ENCODE measurements at places on chromosomes 1 and 21.

- no peak for DNase-seq
Measured at GRCh38 chr1:67889953-67890567, 56.8 kb upstream of the GNG12 start.

DNA sequence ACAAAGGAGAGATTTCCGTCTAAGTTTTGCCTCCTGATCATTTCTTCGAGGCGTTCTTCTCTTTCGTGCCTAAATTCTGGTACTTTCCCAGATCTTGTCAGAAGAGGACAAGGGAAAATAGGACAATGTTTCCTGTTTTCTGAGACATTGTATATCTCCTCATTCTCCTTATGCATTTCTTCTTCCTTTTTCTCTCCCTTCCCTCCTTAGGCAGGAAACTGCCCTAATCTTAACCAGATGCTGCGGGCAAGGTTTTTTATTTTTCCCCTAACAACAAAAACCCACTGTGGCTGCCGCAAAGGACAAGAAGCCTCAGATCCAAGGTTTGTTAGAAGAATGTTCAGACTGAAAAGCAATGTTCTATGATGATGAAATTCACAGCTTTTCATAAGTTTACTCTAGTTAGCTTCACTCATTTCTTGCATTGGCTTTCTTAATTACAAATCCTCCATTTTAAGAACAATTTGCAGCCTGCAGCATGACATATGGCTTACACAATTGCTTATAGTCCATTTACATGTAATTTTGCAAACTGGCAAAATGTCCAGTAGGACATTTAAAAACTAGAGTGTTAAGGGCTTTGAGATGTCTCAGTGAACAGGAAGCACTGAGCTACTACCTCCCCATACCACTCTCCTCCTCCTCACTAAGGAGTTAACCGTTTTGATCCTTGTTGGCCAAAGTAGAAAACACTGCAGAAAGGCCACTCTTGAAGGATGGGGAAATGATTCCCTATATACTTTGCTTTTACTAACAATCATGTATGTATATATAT lies 624 bp downstream of the CTSK start:
- no peak for DNase-seq

DNA sequence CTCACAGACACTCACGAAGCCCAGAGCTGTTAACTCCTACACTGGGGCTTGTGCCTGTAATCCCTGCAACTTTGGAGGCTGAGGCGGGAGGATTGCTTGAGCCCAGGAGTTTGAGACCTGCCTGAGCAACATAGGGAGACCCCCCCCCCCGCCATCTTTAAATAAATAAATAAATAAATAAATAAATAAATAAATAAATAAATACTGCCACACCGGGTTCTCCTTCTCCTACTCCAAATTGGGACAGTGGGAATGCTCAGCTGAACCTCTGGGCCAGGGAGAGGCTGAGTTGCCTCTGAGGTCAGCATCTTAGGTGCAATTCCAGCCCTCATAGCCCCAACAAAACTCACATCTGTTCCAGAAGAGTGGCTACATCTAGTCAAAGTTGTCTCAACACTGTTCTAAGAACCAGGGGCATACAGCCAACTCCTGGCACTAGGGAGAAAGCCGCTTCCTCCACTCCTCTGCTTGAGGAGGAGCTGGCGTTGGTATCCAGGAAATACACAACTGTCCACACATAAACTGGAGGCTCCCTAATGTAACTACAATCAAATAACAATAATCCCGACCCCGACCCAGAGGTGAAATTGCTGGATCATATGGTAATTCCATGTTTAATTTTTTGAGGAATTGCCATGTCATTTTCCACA lies 27.0 kb downstream of the C1orf216 start:
- no peak for DNase-seq

GRCh38 chr21:44762221-44763049 lies 39.2 kb downstream of the UBE2G2 start:
- no peak for DNase-seq

GRCh38 chr1:97630948-97631347 lies 289.9 kb downstream of the DPYD start:
- DNase-seq: no peak

DNA sequence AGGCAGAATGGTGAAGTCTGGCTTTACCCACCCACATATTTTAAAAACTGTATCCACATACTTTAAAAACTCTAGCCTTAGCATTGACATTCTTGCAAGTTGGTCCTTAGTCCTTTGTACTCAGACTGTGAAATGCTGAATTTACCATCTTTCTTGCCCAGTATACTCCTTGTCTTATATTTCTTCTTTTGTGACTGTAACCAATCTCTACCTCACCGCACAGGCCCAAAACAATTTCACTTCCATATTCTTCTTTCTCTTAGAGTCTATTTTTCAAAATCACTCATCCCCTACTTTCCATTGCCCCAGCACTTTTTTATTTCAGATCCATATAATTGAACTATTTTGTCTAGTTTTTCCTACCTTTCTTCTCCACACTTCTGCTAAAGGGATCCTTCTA lies 892.4 kb upstream of the B3GALT2 start:
- DNase-seq: no peak

DNA sequence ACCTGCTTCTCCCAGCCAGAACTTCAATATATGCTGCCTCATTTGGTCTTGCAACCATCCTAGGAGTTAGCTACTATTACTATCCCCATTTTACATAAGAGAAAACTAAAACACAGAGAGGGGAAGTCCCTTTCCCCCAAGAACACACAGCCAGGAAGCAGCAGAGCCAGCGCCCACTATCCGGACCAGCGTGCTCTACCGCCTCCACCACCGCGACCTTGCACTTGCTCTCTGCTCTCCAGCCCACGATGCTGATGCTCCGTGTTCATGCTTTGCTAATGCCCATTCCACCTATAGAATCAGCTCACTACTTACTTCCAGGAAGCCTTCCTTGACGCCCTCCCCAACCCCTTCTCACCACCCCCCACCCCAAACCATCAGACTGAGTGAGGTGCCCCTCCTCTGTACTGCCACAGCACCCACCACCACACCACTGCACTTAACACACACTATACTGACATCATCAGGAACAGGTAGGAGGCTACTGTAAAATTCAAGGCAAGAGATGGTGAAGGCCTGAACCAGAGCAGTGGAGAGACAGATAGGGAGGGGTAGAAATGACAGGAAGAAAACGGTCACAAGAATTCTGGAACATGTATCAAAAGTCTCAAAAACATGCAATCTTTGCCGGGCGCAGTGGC lies 9.4 kb downstream of the TMEM53 start:
- DNase-seq: no peak
